ENCODE measurements at places on chromosomes 7 and 10.

GRCh38 chr7:137195996-137196395 is 147.5 kb downstream of the PTN start:
- DNase-seq = no peak

DNA sequence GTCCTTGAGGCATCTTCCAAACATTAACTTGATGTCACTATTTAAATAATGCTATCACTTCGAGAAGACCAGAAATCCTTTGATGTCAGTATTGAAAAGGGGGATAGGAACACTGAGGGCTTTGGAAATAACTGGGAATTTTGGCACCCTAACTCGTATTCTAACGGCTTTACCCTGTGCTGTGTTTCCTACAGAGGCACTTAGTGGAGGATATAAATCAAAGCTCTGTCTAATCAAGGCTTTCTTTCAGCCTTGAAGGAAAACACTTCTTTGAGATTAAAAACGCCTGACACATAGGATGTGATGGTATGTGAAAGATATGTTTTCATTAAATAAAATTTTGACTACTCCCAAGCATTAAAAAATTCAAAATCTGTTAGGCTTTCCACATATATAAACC is 62.3 kb downstream of the CREB5 start:
- no peak for DNase-seq

- no peak for DNase-seq
Measured at GRCh38 chr10:79052291-79053080, 16.3 kb upstream of the ZMIZ1 start.

DNA sequence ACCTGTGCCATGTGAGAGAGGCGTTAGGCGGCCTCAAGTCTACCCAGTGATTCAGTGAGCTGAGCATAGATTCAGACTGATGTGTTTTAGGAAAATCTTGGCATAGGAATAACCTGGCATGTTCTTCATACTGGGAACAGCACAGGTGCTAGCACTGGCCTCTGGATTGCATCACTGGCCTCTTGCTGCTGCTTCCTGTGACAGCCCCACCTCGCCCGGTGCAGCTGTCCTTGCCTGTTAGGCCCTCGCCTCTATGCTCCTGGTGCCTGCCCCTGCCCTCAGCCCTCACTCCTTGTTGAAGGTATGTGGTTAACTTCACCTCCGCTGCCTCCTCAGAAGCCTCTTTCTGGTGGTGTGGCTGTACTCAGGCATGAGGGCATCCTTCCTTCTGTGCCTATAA is 46.2 kb downstream of the BLNK start:
- no peak for DNase-seq

DNA sequence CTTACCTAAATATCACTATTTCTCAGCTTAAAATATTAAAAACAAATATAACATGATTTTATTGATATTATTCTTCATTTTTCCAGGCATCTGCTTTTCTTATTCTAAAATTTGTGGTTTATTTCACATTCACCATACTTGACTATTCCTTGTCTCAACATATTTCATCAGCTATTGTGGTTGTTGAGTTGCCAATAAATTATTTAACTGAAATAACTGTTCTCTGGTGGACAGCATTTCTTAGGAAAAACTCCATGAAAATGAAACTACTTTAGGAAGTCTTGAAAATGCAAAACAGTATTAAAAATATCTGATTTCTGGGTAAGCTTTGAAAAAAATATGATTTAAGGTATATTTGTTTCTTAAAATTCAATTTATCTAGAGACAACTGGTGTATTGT is 122.9 kb upstream of the SEMA3A start:
- DNase-seq = no peak

DNA sequence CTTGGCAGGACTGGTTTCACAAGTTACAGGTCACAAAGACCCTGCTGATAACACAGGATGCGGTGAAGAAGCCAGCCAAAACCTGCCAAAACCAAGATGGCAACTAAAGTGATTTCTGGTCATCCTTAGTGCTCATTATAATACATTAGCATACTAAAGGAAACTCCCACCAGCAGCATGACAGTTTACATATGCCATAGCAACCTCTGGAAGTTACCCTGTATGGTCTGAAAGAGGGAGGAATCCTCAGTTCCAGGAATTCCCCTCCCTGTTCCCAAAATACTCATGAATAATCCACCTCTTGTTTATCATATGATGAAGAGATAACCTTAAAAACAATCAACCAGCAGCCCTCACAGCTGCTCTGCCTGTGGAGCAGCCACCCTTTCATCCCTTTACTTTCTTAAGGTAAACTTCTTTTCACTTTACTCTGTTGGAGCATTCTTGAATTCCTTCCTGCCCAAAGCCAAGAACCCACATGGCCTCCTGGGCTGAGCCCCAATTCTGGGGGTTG is 21.9 kb downstream of the DPY19L1 start:
- no peak for DNase-seq

Data from mesothelial cell of epicardium (in vitro differentiated cells).